ENCODE measurements at places on chromosomes 2 and 18.

DNA sequence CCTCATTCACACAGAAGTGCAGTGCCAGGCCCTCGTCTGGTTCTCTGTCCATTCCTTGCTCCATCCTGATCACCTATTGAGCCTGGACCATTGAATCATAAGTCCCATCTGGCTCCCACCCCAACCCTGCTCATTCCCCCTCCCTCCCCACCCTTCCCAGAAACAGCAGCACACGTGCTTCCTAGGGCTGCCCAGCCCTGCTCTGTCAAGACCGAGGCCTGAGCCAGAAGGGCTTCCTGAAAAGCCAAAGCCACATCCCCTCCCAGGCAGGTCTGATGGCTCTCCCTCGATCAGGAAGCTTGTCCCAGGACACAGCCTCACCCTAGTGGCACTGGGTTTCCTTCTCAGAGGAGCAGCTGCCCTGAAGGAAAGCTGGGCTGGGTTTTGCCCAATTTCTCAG is 79.8 kb upstream of the FZD7 start:
- DNase-seq = no peak

- DNase-seq = no peak
These were observed 284.1 kb downstream of the SLC4A3 start for GRCh38 chr2:219911541-219911940.

DNA sequence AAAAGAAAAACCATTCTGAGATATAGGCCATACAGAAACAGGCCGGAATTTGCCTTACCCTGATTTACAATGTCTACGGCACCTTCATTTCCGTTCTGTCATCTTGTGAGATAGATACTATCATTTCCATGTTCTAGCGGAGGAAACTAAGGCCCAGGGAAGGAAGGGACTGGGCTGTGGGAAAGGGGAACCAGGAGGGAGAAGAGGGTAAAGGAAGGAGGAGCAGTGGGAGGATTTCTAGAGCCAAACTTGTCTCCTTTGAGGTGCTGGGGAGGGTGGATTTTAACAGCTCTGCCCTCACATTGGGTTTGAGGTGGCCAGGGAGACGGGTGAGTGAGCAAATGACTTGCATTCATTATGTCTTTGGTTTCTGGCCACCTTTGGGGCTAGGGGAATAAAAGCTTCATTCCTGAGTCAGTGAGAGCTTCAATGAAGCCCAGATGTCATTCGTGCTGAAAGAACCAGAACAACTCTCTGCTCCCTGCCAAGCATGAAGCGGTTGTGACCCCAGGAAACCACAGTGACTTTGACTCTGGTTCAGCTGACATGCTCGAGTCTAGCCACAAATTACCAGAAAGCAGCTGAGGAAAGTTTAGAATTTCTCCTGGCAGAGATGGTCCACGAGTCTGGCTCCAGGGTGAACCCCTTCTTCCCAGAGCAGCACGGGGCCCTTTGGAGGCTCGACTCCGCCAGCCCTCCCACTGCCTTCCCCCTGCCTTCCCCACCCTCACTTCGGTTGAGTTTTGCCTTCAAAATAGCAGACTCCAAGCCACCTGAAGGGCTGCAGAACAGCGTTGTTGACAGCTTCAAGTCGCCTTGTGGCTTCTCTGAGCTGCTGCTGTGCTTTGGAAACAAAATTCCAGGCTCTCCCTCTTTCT is 3.8 kb downstream of the ACTG2 start:
- no peak for DNase-seq

DNA sequence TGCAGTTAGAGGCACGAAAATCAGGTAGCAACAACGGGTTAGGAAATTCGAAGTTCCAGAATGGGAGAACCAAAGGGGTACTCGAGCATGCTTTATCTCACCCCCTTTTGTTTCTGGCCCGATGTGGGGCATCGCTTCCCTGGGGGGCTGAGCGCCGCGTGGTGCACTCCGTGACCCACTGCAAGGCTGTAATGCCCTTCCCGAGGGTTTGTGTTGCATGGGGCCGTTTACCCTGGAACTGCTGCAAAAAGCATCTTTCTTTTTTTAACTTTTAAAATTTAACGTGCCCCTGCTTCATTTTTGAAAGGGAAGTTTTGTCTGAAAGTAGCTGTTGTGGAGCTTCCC is 4.8 kb downstream of the GDF7 start:
- DNase-seq = no peak

DNA sequence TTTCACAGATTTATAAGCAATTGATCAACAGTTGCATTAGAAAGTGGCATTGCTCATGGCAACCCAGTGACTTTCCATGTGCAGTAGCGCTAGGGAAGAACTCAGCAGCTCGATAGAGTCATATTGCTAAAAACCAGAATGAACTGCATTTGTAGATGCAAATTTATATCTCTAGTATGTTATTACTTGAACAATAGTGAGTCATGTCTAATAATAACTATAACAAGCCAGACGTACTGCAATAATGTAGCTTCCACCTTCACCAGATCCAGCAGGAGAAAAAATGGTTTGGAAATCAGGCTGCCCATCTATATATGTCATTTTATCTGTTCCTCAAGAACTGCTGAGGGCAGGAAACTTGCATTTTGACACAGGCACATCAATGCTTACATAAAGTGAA is 66.5 kb upstream of the FIGN start:
- no peak for DNase-seq

DNA sequence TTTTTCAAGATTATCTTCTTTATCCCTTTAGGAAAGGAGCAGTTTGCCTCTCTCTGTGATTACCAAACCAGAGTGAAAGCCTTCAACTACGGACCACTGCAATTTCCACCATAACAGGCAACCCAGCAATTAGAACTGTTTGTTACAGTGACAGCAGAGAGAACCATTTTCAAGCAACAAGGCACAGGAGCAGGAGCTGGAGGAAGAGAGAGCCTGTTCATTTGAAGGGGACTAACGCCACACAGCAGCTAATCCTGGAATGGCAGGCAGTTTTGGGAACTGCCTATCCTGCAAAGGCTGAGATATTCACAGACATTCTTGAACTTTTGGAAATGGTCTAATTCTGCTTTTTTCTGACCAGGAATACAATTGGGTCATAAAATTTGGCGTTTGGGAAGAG is 1541.9 kb upstream of the PIK3C3 start:
- DNase-seq = no peak

DNA sequence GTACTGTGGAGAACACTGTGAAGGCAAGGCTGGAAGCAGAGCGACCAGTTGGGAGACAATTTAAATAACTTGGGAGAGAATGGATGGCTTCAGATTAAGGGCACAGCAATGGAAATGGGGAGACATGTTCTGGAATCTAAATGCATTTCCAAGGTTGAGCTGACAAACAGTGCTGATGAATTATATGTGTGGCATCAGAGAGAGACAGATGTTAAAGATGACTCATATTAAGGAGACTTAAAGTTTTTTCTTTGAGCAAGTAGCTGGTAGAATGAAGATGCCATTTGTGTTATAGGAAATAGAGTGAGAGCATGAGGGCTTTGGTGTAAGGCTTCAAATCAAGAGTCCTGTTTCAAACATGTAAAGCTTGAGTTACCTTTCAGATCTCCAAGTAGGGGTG is 441.8 kb downstream of the SETBP1 start:
- DNase-seq = no peak

- no peak for DNase-seq
These were observed 643.0 kb upstream of the FAM98A start for GRCh38 chr2:34241905-34242762.

- DNase-seq = peak; percentile 17
These were observed 39.4 kb upstream of the ZNF804A start for GRCh38 chr2:184558713-184559464.

DNA sequence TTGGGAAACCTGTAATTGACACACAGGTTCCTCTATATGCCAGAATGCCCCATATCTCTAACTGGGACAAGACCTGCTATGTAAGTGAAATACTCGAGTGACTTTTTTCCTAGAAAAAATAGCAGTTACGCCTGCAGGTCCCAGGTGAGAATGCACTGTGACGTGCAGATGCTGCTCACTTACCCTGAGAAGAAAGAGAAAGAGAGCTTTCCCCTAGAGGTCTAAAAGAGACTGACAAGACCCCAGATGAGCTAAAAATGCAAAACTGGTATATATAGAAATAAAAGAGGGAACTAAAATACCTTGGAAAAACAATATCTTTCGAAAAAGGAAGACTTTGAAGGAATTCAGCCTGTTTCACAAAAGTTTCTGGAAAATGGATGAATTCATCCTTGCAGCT is 383.0 kb upstream of the DCC start:
- no peak for DNase-seq

GRCh38 chr2:175709248-175709647 is 292.8 kb downstream of the LNPK start:
- no peak for DNase-seq

- DNase-seq = no peak
These were observed 164.1 kb downstream of the KIAA1328 start for GRCh38 chr18:36993068-36993467.

DNA sequence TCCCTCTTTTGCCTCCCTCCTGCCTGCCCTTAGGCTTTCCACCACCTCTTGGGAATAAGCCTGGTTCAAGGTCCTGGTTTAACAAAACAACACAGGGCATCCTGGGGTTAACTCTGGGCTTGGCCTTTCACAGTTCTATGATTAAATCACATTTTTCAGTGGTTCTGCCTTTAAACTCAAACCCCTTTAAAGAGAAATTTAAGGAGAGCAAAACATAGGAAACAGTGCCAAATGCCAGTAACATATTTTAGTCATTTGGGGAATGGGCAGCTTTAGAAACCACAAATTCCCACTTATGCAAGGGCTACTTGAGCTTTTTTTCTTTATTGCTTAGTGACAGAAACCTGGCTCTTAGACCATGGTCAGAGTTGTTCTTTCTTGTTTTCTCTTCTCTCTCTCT is 112.2 kb upstream of the FZD5 start:
- DNase-seq = no peak

DNA sequence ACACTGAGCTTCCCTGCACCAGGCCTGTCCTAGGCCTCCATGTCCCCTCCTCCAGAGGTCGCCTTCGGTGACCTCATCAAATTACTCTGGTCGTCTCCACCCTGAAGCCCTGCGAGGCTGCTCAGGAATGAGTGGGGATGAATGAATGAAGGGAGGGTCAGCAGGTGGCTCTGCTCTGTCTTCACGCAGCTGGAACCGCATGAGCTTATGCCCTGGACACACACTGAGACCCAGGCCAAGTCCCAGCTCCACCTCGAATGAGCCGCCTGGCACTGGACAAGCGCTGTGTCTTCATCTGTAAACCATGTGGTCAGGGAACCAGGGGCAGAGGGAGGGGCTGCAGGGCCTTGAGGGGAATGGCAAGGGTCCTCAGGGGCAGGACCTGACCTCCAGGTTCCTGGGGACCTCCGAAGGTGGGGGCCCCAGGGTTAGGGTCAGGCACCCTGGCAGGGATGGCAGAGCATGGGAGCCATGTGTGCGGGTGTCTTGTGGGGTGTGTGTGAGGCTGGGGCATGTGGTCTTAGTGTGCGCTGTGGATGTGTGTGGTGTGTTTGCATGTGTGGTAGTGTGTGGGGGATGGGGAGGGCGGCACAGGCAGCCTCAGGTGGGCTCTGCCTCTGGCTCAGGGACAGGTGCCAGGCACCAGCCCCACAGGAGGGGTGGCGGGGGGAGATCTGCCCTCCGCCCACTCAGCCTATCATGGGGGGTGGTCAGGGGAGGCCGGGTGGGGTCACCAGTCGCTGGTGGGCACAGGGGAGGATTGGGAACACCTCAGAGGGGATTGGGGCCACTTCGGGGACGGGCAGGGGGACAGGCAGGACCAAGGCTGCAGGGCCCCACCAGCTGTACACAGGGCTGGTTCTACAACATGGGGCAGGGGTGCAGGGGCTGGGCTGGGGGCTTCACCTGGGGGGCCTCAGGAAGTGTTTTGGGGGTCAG is 13.9 kb downstream of the ODC1 start:
- DNase-seq = no peak
